ENCODE measurements at places on chromosomes 2 and 18.
A peak's percentile ranks its signal among the peaks of the same experiment; 100 is the strongest.

GRCh38 chr2:120722568-120723421 is 12.9 kb upstream of the GLI2 start:
- DNase-seq: no peak

GRCh38 chr2:70121627-70122372 is 34.5 kb downstream of the PCBP1 start:
- no peak for DNase-seq

GRCh38 chr2:217940261-217941220 is 62.3 kb downstream of the TNS1 start:
- no peak for DNase-seq

DNA sequence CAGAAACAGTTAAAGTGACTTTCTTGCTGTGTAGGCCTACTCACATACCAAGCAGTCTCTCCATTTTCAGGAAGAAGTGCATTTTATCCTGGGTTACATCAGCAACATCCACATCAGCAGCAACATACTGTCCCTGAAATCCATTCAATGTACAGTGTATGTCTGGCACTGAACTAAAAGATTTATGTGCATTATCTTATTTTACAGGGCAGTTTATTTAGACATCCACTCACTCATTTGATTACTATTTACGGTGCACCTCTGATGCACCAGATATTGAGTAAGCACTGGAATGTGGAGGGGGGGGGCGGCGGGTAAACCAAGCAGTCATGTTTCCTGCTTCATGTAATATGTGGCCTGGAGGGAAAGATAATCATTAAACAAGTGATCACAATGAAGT is 1128.2 kb downstream of the BCL11A start:
- DNase-seq: no peak

- no peak for DNase-seq
Observed at GRCh38 chr2:56008661-56009431, 85.3 kb upstream of the EFEMP1 start.

DNA sequence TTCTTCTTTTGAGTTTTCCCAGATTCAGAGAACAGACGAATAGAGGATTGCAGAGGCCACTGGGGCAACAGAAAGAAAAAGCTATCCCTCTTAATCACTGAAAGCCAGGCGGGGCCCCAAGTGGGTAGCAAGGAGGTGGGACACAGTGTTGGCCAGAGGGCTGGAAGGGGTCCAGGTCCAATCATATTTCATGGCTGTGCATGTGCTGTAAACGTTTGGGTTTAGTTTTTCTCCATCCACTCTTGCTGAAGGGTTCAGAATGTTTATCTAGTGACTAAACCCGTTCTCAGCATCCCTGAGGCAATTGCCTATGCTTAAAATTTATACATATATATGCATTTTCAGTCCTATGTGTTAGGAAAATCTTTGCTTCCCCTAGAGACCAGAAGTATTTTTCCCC is 99.4 kb upstream of the EPHA4 start:
- DNase-seq: no peak

- DNase-seq: no peak
Observed at GRCh38 chr2:149586063-149586462, 1.5 kb downstream of the MMADHC start.

DNA sequence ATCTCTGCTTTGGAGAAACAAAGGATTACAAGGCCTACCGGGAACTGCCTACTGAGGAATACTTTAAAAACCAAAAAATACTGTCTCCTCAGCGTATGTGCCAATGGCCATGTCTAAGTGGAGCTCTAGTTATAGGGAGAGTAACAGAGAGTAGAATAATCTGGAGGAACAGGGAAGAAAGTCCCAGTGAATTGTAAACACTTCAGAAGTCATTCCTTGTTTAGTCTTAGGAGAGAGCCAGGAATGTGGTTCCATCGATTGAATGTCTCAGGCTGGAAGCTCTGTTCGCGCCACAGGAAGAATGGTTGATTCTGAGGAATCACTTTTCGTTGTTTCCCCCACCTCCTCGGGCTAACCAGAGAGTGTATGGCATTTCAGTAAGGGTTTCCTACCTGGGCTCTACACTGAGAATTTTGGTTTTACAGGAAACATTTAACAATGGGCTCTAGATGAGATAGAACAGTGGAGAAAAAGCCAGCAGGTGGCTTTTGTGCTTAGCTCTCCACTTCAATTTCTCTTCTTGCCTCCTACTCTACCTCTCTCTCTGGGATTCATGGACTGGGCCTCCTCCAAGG is 88.7 kb downstream of the ACVR1 start:
- DNase-seq: no peak

DNA sequence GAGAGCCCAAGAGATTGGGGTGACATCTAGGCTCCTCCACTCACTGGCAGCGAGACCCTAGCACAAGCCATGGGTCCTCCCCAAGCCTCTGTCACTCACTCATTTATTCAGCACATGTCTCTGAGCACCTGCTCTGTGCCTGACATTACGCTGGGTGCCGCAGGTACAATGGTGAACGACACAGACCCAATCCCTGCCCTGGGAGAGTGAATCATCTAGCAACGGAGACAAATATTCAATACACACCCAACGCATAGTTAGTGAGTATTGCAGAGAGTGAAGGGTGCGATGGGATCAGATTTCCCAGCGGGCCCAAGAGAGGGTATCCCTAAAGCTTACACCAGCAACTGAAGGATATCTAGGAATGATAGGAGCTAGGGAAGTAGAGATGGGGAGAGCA is 45.5 kb downstream of the ZFP36L2 start:
- DNase-seq: no peak

DNA sequence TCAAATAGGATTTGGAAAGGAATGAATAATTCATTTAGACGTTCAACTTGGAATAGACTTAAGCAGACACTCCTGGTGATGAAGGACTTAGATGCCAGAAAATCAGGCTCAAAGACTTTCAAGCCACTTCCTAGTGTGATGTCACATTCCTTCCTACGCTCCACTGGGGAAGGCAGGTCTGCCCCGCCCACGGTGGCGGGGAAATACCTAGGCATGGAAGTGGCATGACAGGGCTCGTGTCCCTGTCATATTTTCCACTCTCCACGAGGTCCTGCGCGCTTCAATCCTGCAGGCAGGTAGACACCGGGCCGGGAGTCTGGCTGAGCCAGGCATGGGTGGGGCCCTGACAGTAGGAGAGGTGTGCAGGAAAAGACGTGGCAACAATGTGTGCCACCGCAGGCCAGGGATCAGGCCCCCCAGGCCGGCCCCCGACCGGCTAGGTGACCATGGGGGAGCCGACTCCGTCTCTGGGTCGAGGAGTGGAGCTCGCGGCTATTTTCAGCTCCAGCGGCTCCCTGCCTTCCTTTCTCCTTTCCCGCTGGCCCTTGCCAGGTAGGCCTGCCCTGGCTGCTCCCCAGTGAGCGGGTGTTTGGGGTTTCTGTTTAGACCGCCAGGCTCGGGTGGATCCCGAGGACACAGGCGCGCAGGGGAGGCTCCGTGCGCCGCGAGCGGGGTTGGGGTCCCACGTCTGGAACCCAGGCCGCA is at the start of gene IL1RL2:
Gene IL1RL2, plus strand, starts transcription at position 233 of the 705 bp plus-strand sequence. CDS start 845 bp downstream, outside the sequence.
- DNase-seq: no peak

DNA sequence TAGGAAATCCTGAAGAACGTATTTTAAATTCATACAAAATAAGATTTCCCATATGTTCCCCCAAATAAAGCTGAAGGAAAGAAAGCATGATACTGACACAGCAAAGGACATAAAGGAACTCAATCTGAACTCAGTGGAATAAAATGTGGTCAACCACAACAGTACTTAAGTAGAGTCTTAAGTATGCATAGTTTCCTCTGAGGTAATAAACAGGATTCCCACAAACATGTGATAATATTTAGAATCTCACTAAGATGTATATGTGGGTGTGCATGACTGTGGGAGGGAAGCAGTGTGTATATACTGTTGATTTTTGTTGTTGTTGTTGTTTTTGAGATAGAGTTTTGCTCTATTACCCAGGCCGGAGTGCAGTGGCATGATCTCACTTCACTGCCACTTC is 69.3 kb downstream of the NOL10 start:
- DNase-seq: peak; percentile 16

- DNase-seq: no peak
Observed at GRCh38 chr2:64359892-64360657, 93.9 kb upstream of the LGALSL start.

GRCh38 chr2:140555701-140556100 is 1575.1 kb downstream of the LRP1B start:
- no peak for DNase-seq

Data from CD4-positive, alpha-beta T cell treated with Interleukin-12 subunit alpha and Interleukin-12 subunit beta, for 1 hour (primary cell).